ENCODE measurements at places on chromosomes 1 and 21. TPM values are rescaled to one million over a fixed set of nuclear protein-coding genes. Genes with fewer than 3 reads are reported as not detected.

The CELA3A gene
- not detected for total RNA-seq

The PRKAA2 gene
- 2.6 TPM for total RNA-seq

The APCS gene
- not detected for total RNA-seq

The DPT gene
- total RNA-seq = not detected

The RABGAP1L gene
- 4.7 TPM for total RNA-seq

The GPR25 gene
- total RNA-seq = not detected

The FCRL1 gene
- total RNA-seq = not detected

The ASAP3 gene
- total RNA-seq = 3.9 TPM

The SMCP gene
- not detected for total RNA-seq

The HFM1 gene
- 0.09 TPM for total RNA-seq

The BRDT gene
- total RNA-seq = not detected

The ZC3H12A gene
- 11.2 TPM for total RNA-seq
